ENCODE measurements at places on chromosomes 6 and 20. TPM values are rescaled to one million over a fixed set of nuclear protein-coding genes. Genes with fewer than 3 reads are reported as not detected.

RNF5 gene
- 104 TPM for total RNA-seq

RIPOR3 gene
- 3.9 TPM for total RNA-seq

CTCFL gene
- not detected for total RNA-seq

CNKSR3 gene
- total RNA-seq: 11.6 TPM

TBXT gene
- total RNA-seq: not detected

HSPA1A gene
- 124 TPM for total RNA-seq

SLC35F1 gene
- total RNA-seq: 0.37 TPM

KHDC1L gene
- total RNA-seq: not detected

SIGLEC1 gene
- 3.1 TPM for total RNA-seq

SIRPB1 gene
- 0.37 TPM for total RNA-seq

RHAG gene
- total RNA-seq: not detected

HEBP2 gene
- 90.0 TPM for total RNA-seq

GLP1R gene
- total RNA-seq: not detected

IP6K3 gene
- total RNA-seq: 0.45 TPM

RWDD2A gene
- 3.3 TPM for total RNA-seq

DDX43 gene
- total RNA-seq: 0.22 TPM

ADTRP gene
- total RNA-seq: 106 TPM

FAM229B gene
- 0.49 TPM for total RNA-seq

POPDC3 gene
- total RNA-seq: not detected

TRIM40 gene
- total RNA-seq: 13.2 TPM

DEFB124 gene
- not detected for total RNA-seq

CCN6 gene
- total RNA-seq: not detected
